ENCODE measurements at places on chromosomes 12 and 14.

- DNase-seq = no peak
Observed at GRCh38 chr12:3520711-3521110, 29.7 kb downstream of the PRMT8 start.

- DNase-seq = no peak
Observed at GRCh38 chr14:53109105-53110041, 43.8 kb downstream of the DDHD1 start.

DNA sequence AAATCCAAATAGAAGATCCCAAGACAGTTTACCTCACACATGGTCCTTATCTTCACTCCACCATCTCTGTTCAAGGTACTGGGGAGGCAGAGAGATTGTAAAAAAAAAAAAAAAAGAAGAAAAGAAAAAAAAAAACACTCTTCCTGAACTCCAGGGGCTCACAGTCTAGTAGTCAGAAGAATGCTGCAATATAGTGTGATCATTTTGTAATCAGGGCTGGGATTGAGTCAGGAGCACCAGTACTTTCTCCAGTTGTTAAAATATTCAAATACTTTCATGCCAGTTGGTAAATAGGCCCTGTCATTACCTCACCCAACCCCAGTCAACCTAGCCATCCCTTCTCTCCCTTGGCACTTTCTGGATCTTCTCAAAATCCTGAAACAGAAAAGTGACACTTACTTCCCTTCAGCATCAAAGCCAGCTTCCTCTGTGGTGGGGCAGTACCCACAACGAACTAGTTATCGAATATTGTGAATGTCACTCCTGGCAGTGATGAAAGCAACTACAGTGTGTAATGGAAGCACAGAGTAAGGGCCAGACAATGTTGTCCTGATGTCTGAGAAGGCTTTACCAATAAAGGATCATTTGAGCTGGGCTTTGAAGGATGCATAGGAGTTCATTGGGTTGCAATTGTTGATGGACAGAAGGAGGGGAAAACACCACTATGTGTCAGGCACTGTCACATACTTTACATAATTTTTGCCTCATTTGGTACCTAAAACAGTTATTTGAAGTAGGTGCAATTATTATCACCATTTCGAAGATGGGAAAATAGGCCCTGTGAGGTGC is 44.3 kb upstream of the HSPB8 start:
- no peak for DNase-seq

GRCh38 chr14:31204593-31205534 is 2.7 kb downstream of the HECTD1 start:
- no peak for DNase-seq

DNA sequence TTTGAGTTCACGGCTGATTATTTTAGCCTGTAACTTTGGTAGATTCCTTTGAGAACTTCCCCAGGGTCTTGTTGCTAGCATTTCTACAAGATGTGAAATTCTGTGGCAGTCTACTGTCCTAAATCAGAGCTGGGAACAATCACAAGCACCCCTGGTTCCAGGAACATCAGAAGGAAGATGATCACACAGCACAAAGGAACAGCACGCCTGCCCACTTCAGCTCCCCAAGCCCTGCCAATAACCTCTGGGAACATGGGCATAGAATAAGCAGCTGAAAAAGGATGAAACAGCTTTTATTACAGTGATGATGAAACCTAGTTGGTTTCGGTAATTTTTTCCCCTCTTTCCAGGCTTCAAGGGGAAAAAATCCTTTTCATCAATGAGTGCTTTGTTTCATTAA is 12.3 kb downstream of the GPR19 start:
- DNase-seq = no peak

DNA sequence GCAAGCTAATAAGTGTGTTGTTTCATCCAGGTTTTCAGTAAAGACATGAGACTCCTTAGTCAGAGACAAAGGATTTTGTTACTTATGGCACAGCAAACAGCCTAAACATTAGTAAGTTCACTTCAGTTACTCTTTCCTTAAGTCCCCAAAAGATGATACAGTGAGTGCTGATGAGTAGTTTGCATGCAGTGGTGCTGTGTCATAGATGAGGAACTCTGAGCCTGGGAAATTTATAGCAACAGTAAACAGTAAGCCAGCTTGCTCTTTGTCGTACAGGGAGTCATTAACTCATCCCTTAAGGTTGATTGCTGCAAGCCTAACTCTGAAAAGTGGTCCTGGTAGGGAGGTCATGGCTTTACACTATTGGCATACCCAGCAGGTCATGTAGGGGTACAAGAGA is 208.6 kb upstream of the OR4E1 start:
- DNase-seq = peak; percentile 10

DNA sequence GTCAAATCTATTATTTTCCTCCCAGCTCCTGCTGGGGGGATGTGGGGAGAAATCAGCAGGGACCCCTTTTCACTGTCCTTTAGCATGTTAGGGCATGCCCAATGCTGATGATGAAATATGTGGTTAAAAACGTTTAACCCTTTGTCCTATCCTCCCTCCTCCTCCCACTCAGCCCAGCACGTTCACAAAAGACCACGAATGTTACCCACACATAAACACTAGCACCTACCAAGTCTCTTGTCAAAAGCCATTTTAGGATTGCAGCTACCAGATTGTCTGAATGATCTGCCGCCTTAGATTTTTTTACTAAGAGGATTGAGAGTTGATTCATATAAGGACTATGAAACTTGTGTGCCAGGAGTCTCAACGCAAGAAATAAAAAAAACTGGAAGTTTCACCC is 70.4 kb downstream of the TBK1 start:
- peak; percentile 7 for DNase-seq

GRCh38 chr12:132322206-132323132 is 6.9 kb downstream of the GALNT9 start:
- DNase-seq = peak; percentile 32

GRCh38 chr12:20055856-20056255 is 312.5 kb upstream of the PDE3A start:
- DNase-seq = no peak

GRCh38 chr12:76259106-76259505 is 89.1 kb downstream of the BBS10 start:
- DNase-seq = peak; percentile 70

- DNase-seq = peak; percentile 4
Observed at GRCh38 chr14:52443506-52443905, 108.8 kb downstream of the TXNDC16 start.

- DNase-seq = no peak
Observed at GRCh38 chr12:66598079-66598478, 80.8 kb downstream of the GRIP1 start.

GRCh38 chr14:25628390-25628789 is 578.4 kb upstream of the STXBP6 start:
- no peak for DNase-seq

GRCh38 chr12:3371018-3371417 is 120.0 kb upstream of the PRMT8 start:
- no peak for DNase-seq

- peak; percentile 65 for DNase-seq
Observed at GRCh38 chr12:14454098-14454907, 88.8 kb downstream of the ATF7IP start.

GRCh38 chr12:67969134-67969802 is 20.0 kb upstream of the IFNG-AS1 start:
- peak; percentile 45 for DNase-seq

DNA sequence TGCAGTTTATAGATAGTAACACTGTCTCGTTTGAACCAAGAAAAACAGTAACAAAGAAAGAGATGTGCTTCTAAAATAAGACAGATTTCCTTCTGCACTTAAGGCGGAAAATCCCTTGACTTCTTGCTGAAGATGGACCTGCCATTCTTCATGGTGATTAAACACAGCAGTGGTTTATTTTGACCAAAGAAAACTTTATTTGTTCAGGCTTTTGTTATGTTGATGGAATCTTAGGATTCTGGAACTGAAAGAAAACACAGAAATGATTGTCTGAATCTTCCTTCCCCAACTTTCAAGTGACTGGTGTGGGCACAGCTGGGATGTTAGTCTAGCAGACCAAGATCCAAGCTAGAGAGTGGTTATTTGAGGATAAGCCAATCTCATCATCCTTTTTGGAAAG is 72.2 kb downstream of the DACT1 start:
- DNase-seq = no peak

DNA sequence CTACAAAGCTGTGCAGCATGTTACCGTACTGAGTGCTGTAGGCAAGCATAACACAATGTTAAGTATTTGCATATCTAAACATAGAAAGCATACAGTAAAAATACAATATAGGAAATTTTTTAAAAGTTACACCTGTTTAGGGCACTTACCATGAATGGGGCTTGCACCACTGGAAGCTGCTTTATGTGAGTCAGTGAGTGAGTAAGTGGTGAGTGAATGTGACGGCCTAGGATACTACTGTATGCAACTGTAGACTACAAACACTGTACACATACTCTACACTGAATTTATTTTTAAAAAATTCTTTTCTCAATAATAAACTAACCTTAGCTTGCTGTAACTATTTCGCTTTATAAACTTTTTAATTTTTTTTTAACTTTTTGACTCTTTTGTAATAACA is 82.1 kb upstream of the FSCB start:
- no peak for DNase-seq

DNA sequence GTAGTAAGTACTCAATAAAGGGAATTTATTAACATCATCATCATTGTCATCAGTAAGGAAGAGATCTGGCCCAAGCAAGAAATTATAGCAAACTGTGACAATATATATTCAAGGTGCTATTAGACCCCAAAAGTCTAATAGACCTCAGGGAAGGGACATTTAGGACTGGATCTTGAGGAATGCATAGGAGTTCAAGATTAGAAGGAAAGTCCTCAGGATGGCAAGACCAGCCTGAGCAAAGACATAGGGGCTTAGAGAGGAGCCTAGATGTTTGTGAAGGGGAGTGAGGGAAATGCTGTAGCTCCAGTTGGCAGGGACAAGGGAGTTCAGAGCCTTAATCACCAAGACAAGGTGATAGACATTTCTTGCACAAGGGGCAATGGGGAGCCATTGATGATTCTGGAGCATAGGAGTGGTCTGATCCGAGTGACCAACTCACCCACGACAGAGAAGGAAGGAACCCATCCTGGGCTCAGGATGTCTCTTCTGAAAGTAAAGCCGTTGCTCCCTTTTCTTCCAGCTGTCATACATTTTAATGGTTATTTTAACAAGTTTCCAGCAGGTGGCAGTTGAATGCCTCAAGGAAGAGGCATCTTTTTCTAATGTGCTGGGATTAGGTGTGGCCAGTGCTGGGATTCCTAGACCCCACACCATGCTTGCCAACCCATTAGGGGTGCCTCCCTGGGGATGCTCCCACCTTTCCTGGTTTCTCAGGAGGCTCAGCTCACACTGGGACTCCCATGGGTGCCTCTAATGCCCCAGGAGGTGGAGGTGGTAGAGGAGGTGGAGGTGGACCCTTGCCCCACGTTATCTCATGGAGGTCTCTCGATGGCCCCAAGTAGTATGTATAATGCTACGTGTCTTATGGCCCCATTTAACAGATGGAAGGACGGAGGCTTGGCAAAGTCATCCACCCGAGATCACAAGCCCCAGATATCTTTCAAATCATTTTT is 37.8 kb downstream of the PHETA1 start:
- DNase-seq = peak; percentile 71

DNA sequence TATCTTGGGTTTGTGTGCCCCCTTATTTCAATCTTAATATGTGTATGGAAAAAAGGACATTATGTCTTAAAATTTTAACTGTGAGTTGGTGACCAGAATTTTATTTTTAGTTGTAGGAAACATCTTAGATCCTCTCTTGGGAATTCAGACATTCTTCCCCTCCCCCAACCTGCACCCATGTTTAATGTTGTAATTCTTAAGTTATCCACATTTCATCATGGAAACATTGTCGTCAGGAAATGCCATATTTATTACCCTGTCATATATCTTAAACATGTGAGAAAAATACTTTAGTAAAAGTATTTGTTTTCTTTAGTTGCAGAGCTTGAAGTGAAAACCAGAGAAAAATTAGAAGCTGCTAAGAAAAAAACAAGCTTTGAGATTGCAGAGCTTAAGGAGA is 30.3 kb downstream of the YEATS4 start:
- peak; percentile 79 for DNase-seq

GRCh38 chr14:79730953-79731352 is 480.4 kb downstream of the DIO2 start:
- DNase-seq = no peak

DNA sequence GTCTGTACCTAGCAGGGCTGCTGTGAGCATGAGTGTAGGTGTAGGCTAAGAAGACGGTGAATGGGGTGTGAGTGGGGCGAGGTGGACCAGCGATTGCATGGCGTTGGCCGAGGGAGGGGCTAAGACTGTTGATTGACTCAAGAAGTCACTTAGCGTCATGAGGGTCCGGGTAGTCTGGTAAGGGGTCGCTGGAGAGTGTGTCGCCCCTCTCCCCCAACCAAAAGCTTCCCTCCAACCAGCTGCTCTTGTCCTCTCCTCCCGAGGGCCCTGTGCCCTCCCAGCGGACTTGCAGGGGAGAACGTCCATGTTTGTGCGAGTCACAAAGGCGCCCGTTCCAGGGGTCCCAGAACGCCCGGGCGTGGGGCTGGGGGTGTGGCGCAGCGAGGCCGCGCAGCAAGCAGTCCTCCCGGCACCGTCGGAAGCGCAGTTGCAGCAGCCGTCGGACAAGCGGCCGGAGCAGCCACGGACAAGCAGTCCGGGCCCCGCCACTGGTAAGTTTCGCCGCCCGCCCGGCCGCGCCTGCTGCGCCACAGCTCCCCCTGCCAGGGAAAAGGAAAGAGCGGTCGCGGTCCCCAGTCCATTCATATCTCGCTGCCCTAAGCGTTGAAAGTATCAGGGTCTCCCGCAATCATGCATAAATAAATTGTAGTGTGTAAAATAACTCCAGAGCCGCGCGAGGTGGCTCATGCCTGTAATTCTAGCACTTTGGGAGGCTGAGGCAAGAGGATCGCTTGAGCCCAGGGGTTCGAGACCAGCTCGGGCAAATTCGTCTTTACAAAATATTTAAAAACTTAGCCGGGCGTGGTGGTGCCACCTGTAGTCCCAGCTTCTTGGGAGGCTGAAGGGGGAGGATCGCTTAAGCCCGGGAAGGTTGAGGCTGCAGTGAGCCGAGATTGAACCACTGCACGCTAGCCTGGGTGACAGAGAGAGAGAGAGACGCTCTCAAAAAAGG is at the start of gene CCDC63:
TSS of gene CCDC63 (plus strand) at position 373 of the 952 bp plus-strand sequence. CDS start 5,968 bp downstream, outside the sequence.
- DNase-seq = peak; percentile 32

- DNase-seq = no peak
Observed at GRCh38 chr14:74627076-74627475, 15.0 kb upstream of the LTBP2 start.

DNA sequence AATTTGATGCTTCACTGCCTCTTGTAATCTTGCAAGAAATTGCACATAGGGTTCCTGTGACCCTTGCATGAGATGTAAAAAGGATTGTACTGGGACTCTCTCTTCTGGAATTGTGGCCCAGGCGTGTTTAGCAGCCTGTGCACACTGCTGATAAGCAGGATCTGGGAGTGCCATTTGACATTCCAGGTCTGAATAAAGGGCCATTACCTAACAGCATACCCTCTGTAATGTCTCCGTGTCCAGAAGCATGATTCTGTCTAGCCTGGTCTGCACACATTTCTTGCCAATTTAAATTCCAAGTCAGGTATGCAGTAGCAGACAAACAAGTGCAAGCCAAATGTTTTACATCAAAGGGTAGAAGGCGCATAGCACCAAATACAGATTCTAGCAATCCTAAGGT is 18.1 kb upstream of the MAPKAPK5 start:
- DNase-seq = no peak
